ENCODE measurements at places on chromosomes 5 and 9.
A peak's percentile ranks its signal among the peaks of the same experiment; 100 is the strongest.

DNA sequence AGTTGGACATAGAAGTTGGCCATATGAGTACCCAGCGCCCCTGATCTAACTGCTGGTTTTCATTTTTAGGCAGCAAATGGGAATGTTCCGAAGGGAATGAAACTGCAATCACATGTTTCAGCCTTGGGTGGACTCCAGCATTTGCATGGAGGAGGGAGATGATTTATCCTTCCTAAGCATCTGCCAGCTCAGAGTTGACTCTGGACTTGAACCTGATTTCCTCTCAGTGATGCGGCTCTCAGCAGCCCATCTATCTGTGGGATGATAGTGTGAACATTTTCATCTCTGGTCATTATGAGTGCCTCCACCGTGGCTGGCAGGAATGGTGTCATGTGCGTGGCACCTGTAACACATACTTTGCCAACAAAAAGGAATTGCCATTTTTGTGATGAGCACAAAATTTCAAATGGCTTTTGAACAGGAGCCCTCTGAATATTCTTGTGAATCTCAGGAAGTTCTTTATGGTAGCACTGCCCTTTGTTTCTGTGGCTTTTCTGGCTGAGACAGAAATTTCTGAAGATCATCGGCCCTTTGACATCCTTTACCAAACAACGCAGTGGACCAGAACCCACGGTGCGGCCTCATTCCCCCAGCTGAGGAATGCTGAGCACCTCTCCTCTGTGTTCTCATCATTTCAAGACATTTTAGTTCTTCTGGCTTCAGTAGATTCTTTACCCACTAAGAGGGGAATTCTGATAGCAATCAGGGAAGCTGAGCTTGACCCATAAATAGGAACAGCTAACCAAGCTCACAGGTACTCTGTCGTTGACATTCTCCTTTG is 28.5 kb downstream of the FUBP3 start:
- DNase-seq: peak; percentile 15

DNA sequence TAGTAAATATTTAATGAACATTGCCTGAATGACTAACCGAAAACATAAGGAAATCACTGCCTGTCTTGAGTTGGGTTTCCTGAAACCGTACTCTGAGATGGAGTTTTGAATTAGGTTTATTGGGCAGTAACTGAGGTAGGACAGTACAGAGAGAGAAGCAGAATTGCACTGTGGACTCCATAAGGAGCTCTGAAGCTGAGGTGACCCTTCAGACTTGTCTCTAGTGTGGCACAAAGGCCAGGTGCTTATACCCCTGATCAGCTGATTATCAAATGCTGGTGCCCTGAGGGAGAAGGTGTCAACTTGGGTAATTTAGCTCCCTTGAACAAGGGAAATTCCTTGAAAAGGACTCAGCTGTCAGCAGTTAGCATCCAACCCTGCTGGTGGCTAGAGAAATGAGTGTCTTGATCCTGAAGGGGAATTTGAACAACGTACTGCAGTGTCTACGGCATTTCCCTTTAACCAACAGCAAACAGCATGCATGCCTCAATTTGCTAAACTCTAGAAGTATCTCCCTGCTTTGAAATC is 135.0 kb upstream of the SMARCA2 start:
- DNase-seq: no peak

GRCh38 chr5:170722316-170722715 is 61.2 kb upstream of the GABRP start:
- DNase-seq: no peak

GRCh38 chr9:89274838-89275237 is 36.2 kb upstream of the CKS2 start:
- DNase-seq: peak; percentile 49

DNA sequence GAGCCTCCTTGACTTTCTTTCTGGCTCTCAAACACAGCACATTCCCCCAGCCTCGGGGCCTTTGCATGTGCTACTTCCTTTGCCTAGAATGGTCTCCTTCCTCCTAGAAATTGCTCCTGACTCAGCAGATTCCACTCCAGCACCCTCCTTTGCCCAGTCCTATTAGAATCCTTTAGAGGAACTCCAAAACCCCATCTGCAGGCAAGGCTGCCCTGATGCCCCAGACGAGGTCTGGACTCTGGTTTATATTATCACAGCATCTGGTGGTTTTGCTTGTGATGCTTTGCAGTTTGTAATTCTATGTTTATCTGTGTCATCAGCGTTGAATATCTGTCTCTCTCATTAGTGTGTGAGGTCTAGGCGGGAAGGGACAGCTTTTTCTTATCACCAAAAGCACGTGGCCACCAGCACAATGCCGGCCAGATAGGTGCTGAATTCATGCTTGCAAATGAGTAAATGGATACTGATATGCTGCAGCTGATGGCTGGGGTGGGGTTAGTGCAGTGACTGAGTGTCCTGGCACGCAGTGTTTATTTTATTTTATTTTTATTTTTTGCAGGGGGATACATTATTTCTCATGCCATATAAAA is 30.0 kb upstream of the ANKH start:
- peak; percentile 18 for DNase-seq

DNA sequence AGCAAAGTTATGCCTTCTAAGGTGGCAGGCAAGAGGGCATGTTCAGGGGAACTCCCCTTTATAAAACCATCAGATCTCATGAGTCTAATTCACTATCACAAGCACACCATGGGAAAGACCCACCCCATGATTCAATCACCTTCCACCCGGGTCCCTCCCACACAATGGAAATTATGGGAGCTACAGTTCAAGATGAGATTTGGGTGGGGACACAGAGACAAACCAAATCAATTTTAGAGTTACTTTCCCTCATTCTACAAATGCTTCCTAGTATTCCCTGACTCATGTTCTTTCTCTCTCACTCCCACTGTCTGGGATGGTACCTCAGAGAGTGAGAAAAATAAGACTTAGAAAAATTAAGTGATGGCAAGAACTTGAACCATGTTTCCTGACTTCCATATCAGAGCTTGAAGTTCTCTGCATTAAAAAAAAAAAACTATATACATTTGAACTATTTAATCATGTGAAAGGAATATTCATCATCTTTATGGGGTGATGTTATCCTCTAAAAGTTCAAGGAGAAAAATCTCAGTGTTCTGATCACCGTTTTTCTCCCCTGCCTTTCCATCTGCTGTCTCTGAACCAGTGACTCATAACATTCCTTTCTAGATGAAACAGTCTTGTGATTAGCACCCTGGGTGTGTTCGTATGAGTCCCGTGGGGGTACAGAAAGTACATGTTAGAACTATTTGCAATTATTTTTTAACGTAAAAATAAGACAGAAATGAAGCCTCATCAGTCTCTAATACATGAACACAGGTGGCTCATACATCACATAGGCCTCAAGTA is 282.9 kb downstream of the SLF1 start:
- DNase-seq: no peak

GRCh38 chr5:123460296-123460729 is 37.1 kb upstream of the CEP120 start:
- DNase-seq: no peak

DNA sequence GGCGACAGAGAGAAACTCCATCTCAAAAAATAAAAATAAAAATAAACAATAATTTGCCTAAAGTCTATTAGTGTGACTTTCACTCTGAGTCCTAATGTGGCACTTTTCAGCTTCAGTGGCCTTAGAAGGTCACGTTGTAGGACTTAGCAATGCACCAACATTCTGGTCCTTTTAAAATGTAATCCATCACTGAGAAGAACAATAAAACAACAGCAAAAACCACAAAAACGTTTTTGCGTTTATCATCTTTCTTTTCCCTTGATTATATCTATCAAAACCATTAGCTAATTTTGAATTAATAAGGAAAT is 190.1 kb upstream of the ZNF608 start:
- DNase-seq: no peak

- DNase-seq: no peak
Observed at GRCh38 chr5:140040358-140040757, 2.7 kb downstream of the NRG2 start.

DNA sequence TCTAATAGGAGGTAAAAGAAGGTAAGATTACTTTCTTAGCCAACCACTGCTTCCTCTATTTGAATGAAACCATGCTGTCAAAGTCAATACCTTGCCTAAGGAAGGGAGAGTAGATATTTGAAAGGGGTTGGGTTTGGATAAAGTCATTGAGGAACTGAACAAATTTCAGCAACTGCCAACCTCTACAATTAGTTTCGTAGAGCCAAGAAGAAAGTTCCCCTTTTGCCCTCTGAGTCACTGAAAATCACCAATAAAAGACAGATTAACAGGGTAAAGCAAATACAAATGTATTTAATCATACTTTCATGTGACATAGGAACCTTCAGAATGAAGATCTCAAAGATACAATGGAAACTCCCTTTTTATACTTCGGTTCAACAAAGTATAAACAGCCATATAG is 615.7 kb downstream of the GABRG2 start:
- no peak for DNase-seq

DNA sequence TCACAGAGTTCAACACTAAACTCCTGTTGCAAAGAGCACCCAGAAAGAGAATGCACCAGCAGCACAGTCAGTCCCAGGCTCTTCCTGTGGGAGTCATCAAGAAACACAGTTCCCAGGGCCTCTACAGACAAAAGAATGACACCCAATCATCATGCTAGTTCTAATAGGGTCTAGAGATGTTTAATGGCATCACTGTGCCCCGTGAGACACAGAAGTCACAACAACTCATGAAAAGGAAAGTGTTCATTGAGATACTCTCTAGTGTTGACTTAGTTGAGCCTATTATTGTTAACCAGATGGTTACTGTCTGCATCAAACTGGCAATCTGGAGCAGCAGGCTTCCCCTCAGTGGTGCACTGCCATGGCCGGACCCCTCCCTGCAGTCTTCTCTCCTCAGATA is 1.6 kb downstream of the KLHL3 start:
- no peak for DNase-seq

DNA sequence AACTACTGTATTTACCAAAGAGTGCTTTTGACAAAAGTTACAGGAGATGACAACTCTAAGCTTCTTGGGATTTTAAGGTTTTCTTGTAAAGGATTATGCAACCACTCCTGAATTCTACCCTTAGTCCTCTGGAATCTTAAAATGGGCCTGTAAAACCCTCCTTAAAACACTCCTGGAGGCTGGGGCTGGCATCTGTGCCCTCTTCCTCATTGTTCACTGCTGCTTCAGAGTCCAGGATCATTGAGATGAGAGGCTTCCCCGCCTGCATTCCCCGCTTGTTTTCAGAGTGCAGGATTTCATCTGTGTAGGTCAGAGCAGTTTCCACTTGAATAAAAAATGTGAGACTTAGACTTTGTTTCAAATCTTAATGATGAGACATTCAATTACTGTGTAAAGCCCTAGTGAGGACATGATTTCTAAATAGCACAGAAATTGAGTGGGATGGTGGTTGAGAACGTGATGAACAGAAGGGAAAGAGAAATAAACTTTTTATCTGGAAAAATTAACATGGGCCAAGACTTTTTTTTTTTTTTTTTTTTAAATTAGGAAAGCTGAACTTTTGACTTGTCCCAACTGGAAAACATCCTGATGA is 40.4 kb downstream of the PCSK5 start:
- no peak for DNase-seq

- DNase-seq: no peak
Observed at GRCh38 chr5:95543017-95543705, 11.6 kb downstream of the SKIC3 start.

GRCh38 chr9:98790842-98791607 is 5.3 kb downstream of the ANKS6 start:
- DNase-seq: peak; percentile 81

GRCh38 chr9:10614196-10614800 is 1.5 kb upstream of the PTPRD start:
- no peak for DNase-seq

DNA sequence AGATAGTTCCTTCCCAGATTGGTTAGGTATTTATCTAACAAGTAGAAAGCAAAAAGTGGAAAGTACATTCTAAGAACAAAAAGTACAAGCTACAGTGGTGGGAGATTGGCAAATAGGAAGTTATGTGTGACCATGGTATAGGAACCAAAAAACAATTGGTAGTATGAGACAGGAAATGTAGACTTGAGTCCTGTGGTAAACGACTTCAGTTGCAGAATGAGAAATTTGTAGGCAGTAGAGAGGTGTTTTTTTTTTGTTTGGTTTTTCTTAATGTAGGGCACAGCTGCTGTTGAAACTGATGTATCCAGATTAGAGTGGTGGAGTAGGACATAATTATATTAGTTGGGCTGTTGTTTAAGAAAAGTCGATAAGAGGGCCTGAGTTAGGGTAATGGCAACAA is 72.0 kb downstream of the CCNH start:
- no peak for DNase-seq

- no peak for DNase-seq
Observed at GRCh38 chr9:4984171-4984620, 876 bp upstream of the JAK2 start.

- no peak for DNase-seq
Observed at GRCh38 chr5:2381070-2381469, 370.4 kb downstream of the IRX2 start.

DNA sequence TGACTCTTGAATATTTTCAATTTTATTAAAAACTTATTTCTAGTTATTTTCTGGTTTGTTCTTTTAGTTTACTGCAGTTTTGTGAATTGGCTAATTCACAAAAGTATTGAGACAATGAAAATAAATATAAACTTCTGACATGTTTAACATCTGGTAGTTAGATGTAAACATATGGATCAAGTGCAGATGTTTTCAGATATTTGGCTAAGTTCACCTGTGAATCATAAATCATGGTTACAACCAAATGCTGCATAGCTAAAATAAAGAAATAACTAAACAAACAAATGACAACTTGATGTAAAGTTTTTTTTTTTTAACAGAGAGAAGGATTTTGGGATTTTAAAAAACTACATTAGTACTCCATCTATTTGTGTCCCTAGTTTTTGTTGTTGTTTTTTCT is 484.6 kb downstream of the SLCO4C1 start:
- DNase-seq: no peak

DNA sequence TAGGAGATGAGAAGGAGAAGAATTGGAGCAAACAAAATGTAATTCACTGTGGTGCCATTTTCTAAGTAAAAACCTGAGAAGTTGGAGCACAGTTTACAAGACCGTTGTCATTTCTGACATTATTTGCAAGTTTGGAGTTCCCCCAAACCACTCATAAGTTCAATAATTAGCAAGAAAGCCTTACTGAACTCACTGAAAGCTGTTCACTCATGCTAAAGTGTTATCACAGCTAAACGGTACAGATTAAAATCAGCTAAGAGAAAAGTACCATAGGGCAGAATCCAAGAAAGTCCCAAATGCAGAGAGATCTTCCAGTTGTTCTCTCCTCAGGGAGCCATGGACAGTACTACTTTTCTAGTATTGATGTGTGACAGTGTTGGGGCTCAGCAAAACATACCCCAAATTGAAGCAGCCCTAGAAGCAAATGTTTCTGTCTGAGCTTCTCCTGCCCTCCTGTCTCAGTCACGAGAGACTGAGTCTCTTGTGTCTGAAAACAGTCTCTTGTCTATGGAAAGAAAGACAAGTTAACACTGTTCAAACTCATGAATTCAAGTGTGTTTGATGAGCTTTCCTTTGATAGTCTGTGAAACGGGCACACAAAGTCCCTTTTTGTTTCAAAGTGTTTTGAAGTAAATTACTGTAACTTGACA is 221.2 kb downstream of the GABRG2 start:
- no peak for DNase-seq

DNA sequence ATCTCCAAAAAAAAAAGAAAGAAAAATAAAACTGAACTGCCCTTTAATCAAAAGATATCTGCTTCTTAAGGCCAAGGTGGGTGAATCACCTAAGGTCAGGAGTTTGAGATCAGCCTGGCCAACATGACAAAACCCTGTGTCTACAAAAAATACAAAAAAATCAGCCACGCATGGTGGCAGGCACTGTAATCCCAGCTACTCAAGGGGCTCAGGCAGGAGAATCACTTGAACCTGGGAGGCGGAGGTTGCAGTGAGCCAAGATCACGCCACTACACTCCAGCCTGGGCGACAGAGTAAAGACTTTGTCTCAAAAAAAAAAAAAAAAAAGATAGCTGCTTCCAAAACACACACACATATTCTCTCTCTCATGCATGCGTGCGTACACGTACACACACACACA is 17.8 kb downstream of the SCAI start:
- DNase-seq: no peak

Data from fibroblast of skin of left biceps (primary cell).